ENCODE measurements at places on chromosomes 6 and 20. TPM values are rescaled to one million over a fixed set of nuclear protein-coding genes. Genes with fewer than 3 reads are reported as not detected.

DNA sequence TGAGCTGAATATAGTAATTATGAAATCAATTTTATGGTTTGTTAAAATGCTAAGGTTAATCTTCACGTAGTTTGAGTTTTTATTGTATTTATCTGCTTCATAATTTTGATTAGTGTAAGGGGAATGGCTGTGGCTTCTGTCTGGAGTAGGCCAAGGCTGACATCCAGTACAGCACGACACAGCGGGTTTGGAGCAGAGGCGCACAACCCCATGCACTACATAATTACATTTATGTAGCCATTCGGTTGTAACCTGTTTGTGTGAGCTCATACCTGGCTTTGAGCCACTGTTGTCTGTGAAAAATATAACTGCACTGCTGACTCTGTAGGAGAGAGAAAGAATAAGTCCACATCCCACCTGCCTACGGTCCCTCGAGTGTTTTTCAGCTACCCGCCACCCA is 615.5 kb downstream of the EYS start:
- no peak for DNase-seq

DNA sequence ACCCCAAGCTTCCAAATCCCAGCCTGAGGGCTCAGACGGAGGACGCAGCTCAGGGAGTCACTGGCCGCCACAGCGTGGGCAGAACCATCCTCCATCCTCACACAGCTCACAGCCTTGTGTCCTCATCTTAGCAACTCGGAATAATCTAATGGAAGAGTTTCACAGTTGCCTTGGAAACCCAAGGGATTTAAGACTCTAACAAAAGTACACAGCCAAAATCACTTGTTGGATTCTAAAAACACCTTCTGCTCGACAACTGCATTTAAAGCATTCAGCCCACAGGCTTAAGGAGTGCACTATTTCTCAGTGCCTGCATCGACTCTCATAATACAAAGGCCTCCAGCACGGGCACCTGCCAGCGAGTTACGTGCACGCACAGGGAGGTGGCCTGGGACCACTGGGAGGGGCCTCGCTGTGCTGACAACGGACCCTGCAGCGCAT is 45.4 kb downstream of the ZBTB46 start:
- no peak for DNase-seq

GRCh38 chr20:12653642-12654041 is 355.1 kb upstream of the SPTLC3 start:
- DNase-seq, result no peak

DNA sequence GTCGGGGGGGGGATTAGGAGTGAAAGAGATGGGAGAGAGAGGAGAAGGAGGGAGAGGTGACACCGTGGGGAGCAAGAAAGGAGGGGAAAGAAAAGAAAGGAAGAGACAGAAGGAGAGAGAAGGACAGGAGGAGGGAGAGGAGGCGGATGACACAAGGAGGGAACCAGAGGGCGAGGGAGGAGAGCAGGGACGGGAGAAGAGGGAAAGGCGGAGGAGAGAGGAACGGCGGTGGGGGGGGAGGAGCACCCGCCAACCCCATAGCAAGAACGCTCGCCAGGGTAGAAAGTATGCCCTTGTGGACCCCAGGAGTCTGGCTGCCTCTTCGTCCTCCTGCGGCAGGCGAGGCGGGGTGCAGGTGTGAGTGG is 4.5 kb upstream of the INSM1 start:
- no peak for DNase-seq

DNA sequence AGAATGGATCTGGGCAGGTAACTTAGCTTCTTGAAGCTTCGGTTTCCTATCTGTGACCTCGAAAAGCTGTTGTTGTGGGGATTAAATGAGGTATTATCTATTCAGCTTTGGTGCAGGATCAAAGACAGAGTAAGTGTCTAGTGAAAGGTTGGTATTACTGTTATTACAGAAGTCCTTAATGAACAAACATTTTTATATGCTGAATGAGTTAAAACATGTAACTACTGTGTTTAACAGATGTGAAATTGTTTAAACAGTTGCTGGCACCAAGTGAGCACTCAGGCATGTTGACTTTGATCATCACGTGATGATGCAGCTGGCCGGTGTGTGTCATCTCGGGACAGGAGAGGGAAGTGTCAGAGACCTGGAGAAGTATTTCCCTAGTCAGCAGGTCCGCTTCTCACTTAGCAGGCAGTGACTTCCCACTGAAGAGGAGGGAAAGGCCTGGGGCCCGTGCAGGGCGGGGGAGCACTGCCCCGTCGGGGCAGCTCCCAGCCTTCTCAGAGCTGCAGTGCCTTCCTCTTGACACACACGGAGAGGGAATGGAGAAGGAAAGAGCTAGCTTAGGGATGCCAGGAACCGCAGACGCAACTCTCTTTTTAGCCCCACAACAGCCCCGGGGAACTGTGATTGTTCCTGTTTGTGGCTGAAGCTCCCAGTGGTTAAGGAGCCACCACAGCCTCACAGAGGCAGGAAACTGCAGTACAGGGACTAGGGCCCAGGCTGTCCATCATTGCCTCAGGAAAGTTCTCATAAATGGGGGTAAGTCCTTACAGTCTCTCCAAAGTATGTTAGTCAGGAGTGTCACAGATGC is 18.0 kb downstream of the TUBB2A start:
- peak; percentile 74 for DNase-seq

GRCh38 chr6:162364488-162364887 is 363.1 kb downstream of the PRKN start:
- DNase-seq, result no peak

- DNase-seq, result peak; percentile 87
Observed at GRCh38 chr20:48215536-48215935, 430.3 kb upstream of the SULF2 start.

GRCh38 chr6:8707956-8708772 is 272.8 kb upstream of the SLC35B3 start:
- DNase-seq, result peak; percentile 62

DNA sequence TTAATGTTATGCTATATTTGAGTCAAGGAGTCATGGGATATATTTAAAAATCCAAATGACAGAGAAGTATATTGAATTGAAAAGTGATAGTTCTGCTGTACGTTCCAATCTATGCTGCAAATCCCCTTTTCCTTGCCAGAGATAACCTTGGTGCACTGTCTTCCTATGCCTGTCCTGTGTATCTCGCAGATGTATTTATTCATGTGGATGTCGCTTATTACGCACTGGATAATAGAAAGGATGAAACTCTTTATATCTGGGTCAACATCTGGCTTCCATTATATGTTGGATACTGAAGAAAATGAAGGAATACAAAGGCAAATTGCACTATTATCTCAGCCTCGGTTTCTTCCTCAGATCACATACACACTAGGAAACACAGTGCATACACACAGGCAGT is 331.3 kb downstream of the BCKDHB start:
- no peak for DNase-seq

DNA sequence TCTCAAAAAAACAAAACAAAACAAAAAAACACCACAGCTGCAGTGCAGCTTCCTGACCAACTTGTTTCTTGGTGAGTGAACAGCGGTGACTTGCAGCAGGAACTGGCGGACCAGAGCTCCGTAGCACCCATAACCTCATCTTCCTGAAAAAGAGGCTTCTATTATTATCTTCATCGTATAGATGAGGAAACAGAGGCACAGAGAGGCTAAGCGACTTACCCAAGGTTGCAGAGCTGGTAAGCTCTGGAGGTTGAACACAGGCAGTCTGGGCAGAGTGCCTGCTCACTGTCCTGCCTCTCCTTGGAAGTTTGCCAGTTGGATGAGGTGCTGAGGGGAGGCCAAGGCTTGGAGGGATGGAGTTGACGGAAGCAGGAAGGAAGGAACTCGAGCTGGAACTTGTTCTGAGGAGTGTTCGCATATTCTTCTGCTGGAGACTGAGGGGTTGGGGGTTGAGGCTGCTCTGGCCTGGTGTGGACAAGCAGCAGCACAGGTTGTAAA is 47.9 kb upstream of the CCDC167 start:
- peak; percentile 93 for DNase-seq

GRCh38 chr20:34251619-34252018 is 10.4 kb downstream of the ASIP start:
- DNase-seq, result no peak

- no peak for DNase-seq
Observed at GRCh38 chr6:169638388-169638787, 63.4 kb downstream of the WDR27 start.

- no peak for DNase-seq
Observed at GRCh38 chr6:43788301-43788700, 18.3 kb downstream of the VEGFA start.

DNA sequence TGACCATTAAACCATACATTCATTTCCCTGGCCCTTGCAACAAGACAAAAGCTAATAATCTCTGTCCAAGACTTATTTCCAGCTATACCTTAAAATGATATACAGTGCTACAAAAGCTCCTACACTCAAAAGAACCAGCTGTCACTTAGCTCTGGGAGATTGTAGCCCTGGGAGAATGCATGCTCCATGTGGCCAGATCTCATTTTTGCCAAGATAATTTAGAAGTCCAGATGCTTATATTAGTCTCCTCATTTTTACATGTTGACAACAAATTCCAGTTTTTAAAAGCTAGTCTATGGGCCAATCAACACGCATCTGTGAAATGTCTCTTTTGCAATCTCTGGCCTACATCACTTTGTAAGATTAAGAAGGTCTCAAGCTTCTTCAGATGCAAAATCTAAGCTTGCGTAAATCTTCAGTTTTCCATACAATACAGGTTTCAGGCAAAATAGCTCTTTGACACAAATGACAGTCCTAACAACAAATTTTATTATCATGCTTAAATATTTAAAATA is 27.1 kb downstream of the TASP1 start:
- no peak for DNase-seq

- no peak for DNase-seq
Observed at GRCh38 chr6:47352966-47353365, 43.3 kb upstream of the TNFRSF21 start.

GRCh38 chr6:8859501-8859900 is 424.2 kb upstream of the SLC35B3 start:
- peak; percentile 81 for DNase-seq

DNA sequence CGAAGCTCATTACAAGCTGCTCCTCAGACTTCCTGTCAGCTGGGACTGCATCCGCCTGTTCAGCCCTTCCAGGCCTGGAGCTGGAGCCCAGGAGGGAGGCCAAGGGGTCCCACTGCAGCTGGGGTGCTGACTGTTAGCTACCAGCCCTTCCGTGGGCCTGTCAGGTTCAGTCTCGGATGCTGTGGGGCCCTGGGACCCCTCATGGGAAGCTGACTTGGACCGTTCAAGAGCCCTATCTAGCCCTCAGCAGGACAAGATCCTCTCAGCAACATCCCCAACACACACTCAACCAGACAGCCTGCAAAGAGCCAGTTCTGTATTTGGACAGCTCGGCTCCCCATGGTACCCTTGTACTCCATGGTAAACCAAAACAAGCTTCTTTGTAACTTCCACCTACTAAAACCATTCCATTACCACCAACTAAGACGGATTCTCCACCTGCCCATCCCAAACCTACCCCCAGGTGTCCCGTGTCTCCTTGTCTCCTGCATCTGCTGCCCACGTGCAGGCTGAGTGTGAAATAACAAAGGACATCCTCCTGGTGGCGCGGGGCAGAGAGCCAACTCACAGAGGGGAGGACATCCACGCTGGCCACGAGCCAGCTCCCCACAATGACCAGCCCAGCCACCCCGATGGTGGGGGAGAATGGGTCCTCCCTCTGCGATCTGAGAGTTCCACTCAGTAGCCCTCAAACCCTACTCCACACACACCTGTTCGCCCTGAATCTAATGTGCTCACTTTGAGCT is 111.2 kb downstream of the TAF4 start:
- no peak for DNase-seq

DNA sequence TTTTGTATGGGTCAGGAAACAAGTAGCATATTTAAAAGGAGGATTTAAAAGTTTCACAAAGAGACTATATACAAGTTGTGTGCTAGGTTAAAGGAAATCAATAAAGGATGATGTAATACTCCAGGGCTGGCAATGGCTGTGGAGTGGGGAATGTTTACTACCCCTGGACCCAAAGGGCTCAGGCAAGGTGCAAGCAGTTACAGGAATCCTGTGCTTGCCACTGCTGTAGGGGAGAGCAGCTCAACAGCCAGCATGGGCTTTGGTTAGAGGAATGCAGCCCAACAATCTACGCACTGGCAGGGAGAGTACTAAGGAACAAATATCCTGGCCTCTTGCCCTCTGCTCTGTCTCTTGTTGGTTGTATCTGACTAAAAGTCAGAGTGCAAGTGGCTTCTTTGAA is 1642.2 kb downstream of the KHDRBS2 start:
- DNase-seq, result no peak

GRCh38 chr20:25692499-25692898 is 4.2 kb downstream of the ZNF337 start:
- DNase-seq, result no peak

- DNase-seq, result no peak
Observed at GRCh38 chr20:17590245-17590644, 20.4 kb downstream of the DSTN start.

DNA sequence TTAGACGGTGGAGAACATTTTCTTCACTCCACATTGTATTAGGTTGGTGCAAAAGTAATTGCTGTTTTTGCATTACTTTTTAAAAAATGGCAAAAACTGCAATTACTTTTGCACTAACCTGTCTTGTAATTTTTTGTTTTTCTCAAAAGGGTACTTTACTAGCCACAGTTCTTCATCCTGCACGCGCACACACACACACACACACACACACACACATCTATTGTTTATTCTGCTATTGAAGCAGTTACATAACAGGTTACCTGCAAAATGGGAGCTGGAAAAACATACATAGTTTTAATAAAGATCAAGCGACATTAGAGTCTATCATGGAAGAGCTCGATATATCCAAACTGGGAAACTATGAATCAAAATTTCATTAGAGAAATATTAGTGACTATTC is 235.2 kb downstream of the SIM1 start:
- DNase-seq, result no peak

DNA sequence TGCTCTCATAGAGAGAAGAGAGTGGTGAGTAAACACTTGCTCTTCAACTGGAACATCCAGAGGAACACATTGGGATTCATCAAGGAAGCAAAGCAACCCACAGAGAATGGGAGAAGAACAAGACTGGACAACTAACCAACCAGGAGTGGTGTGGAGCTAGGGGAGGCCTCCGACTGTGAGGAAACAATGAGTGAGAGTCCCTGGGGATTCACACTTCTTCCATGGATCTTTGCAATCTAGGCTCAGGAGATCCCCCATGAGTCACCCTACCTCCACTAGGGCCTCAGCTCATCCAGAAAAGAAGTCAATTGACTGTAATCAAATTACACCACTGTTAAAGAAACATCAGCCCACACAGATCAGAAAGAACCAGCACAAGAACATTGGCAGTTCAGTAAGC is 42.3 kb upstream of the CLVS2 start:
- no peak for DNase-seq

GRCh38 chr6:46528961-46529750 is 37.9 kb upstream of the RCAN2 start:
- DNase-seq, result no peak

GRCh38 chr20:34880215-34880850 is 3.9 kb downstream of the ACSS2 start:
- DNase-seq, result no peak

- DNase-seq, result no peak
Observed at GRCh38 chr6:161199850-161200249, 74.0 kb downstream of the AGPAT4 start.

GRCh38 chr20:11173916-11174315 is 500.1 kb upstream of the JAG1 start:
- peak; percentile 73 for DNase-seq

FAM50B gene
- total RNA-seq, result 1.2 TPM

WFDC10B gene
- not detected for total RNA-seq

TGIF2 gene
- total RNA-seq, result 15.4 TPM

PLA2G7 gene
- 0.57 TPM for total RNA-seq

EGFL8 gene
- total RNA-seq, result 1.6 TPM

ADGRF5 gene
- total RNA-seq, result not detected

ADGRF4 gene
- 0.37 TPM for total RNA-seq

ITCH gene
- 71.2 TPM for total RNA-seq

CYP21A2 gene
- not detected for total RNA-seq

SRPK1 gene
- 118 TPM for total RNA-seq

TGM3 gene
- total RNA-seq, result not detected

KCNK17 gene
- not detected for total RNA-seq

RRBP1 gene
- 253 TPM for total RNA-seq

TRIM31 gene
- not detected for total RNA-seq

All from M059J (cell line).